ENCODE measurements at places on chromosomes 16 and 17.

- DNase-seq = no peak
Measured at GRCh38 chr17:37830151-37830993, 85.5 kb upstream of the HNF1B start.

- DNase-seq = no peak
Measured at GRCh38 chr16:47461598-47462266, 601 bp downstream of the PHKB start.

DNA sequence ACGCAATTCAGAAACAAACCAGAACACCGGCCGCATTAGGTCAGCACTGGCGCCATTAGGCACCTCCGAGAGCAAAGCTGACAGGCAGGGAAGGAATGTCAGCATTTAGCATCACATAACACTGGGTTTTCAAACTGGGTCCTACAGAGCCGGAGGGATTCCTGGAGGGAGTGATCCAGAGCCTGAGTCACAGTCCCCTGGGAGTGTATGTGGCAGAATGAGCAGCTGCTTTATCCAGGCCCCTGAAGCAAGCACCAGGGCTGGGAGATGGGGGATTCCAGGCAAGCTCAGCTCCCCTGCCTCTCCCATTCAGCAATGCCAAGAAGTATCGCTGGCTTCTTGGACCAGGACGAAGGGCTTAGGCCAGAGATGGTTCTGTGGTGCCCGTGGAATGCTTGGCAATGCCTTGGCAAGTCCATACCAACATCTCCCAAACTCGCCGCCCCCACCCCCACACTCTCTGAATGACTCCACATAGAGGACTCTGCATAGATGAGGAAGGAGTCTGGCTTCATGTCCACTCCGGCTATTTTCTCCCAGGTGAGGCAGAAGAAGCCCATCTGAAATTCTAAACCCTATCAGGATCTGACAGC is 20.4 kb downstream of the GAS7 start:
- no peak for DNase-seq

DNA sequence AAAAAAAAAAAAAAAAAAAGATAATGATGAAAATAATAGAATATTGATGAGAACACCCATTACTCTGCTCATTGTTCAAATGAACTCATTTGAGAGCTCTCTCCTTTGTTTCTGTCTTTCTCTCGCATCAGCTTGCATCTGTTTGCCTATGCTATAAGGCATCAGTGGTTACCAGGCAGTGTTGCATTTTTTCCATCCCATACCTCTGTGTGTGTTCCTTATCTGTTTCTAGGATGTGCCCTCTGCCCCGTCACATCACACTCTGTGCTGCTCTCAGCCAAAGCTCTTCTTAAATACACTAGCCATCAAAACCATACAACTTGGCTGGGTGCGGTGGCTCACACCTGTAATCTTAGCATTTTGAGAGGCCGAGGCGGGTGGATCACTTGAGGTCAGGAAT is 568.2 kb downstream of the WWOX start:
- no peak for DNase-seq

DNA sequence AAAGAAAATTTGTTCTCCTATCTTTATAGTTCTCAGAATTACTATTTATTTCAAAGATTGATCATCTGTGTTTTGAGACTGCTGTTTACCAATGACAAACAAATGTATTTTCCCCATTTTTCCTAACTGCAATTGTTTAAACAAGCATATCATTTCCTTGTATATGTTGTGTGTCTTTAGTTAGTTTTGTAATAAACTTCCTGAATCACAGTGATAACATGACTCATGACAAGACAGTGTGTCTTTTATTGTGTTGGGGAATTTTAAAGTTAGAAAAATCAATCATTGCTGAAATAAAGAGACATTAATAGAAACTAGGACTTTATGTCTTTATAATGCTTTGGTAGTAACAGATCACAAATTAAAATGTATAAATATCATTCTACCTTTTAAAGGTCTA is 348.5 kb downstream of the KCNJ2 start:
- no peak for DNase-seq

- DNase-seq = no peak
Measured at GRCh38 chr16:56708525-56709442, 21.1 kb upstream of the NUP93 start.

GRCh38 chr17:74599448-74599939 is 7.4 kb upstream of the CD300LD start:
- no peak for DNase-seq

GRCh38 chr17:76082326-76083251 is 3.6 kb downstream of the ZACN start:
- no peak for DNase-seq

- DNase-seq = peak; percentile 67
Measured at GRCh38 chr16:57764341-57765159, 29.0 kb downstream of the KATNB1 start.

DNA sequence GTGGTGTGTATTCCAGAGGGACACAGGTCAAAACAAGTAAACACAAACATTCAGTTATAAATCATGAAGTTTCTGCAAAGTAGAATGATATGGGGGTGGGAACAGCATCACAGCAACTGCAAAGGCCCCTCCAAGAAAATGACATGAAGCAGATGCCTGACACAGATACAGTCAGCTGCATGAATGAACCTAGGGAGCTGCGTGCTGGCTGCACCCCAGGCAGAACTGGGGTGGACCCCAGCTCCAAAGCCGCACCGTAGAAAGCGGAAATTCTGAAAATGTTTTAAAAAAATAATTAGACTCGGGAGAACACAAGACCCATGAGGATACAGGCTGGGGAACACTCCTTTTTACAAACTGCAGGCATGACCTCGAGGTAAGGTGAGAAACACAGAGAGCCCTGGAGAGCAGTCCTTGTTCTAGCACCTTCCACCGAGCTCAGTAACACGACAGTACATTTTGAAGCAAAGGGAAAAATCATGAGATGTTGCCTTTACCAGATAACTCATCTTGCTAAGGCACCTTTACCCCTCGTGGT is 323.8 kb downstream of the SOX9 start:
- DNase-seq = no peak

DNA sequence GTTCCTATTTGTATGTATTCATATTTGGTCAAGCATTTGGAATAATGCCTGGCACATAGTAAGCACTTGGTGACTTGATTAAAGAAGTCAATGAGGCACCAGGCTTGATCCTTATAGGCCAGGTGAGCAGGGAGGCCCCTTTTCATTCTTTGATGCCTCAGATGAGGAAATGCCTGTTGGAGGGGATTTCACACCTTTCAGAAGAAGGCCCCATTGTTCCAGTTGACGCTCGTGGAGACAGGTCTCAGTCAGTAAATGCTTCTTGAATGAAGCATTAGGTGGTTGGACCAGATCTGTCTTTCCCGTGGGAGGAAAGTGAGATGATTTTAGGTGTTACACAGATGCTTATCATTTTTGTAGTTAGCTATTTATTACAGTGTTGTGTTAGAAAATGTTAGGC is 13.0 kb downstream of the LCMT1 start:
- DNase-seq = no peak
